ENCODE measurements at places on chromosomes 7 and 10.

GRCh38 chr7:129864042-129864441, 88.7 kb downstream of the UBE2H start:
- DNase-seq, result peak; percentile 39

GRCh38 chr10:128186959-128187787, 61.0 kb upstream of the MKI67 start:
- no peak for DNase-seq

- DNase-seq, result peak; percentile 80
These were observed 23.0 kb upstream of the EGFR start for GRCh38 chr7:54995610-54996363.

- peak; percentile 84 for DNase-seq
These were observed 343.0 kb downstream of the CRPPA start for GRCh38 chr7:16078076-16078952.

DNA sequence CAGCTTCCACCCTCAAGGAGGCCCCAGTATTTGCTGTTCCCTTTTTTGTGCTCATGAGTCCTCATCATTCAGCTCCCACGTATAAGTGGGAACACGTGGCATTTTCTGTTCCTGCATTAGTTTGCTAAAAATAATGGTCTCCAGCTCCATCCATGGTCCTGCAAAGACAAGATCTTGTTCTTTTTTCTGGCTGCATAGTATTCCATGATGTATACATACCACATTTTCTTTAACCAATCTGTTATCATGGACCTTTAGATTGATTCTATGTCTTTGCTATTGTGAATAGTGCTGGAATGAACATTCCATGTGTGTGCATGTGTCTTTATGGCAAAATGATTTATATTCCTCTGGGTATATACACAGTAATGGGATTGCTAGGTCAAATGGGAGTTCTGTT, 17.0 kb downstream of the KRIT1 start:
- no peak for DNase-seq
